ENCODE measurements at places on chromosomes 5 and 9.

GRCh38 chr9:22111176-22111953 lies 102.3 kb upstream of the CDKN2B start:
- no peak for DNase-seq

DNA sequence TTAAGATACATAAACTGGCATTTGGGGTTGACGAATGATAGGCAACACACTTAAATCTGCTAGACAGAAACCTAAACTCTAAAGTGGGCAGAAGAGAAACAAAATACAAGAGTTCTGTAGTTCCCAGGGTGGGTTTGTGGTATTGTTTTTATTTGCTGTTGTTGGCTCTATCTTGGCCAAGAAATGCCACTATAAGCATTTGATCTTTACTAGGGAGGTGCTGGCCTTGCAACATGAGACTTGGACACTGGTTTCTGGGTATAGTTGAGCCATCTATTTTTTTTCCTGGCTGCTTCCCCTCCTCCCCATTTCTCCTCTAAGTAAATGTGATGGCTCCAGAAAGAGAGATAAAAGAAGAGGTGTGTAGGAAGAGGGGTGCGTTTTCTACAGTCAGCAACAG lies 251.2 kb downstream of the SLIT3 start:
- no peak for DNase-seq

DNA sequence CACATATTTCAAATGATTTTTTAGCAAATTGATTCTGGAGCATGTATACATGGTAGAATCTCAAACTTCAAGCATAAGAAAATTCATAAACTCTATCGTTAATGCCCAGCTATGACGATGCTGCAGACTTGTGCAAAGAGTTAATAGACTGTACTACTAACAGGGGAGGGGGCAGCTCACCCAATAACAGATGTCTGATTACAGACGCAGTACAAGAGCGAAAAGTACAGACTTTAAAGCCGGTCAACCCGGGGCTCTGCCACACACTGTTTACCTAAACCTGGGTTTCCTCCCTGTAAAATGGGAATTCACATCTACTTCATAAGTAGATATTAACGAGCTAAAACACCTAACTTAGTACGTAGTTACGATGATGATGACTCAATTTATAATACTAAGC lies 651 bp downstream of the TRIM23 start:
- no peak for DNase-seq

DNA sequence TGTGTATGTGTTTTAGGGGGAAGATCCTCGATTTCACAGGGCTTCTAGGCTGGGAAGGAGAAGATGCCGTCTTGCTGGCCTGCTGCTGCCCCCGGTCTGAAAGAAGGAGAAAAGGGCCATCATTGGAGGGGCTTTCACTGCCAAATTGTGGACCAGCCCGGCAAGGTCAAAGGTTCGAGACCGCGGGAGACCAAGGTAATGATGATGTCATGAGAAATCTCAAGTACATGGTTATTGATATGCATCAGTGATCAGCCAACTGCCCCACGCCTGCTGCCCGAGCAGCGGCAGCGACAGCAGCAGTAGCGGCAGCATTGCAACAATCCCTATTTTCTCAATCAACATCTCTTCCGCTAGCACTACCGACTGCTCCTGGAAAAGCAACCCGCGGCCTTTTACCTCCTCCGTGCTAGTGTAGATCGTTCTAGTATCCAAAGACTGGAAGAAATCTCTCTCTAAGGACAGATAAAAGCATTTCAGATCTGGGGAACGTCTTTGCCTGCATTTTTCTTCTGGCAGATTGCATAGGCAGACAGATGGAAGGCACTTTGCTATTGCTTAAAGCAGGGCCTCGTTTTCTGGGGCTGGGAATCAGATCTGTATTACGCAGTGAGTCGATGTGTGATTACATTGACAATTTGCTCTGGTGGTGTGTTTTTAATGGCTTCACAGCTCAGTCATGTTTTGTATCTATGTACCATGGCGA lies 215.3 kb downstream of the MEF2C start:
- DNase-seq: no peak

DNA sequence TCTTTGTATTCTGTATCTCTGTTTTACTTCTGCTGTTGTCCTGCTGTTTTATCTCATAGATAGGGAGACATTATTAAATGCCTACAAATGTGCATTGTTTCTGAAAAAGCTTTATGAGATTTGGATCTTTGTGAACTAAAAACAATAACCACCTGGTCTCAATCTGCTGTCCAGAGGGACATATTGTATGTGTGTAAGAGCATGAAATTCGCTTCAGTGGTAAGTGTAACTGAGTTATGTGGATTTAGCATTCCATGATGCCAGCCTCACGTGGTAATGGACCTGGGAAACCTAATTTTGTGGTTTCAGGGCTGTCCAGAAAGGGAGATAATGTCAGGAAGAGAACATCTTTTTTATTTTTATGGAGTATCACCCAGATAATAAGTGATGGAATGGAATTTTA lies 119.3 kb downstream of the GDNF start:
- no peak for DNase-seq

GRCh38 chr9:14211564-14211963 lies 102.4 kb downstream of the NFIB start:
- no peak for DNase-seq

DNA sequence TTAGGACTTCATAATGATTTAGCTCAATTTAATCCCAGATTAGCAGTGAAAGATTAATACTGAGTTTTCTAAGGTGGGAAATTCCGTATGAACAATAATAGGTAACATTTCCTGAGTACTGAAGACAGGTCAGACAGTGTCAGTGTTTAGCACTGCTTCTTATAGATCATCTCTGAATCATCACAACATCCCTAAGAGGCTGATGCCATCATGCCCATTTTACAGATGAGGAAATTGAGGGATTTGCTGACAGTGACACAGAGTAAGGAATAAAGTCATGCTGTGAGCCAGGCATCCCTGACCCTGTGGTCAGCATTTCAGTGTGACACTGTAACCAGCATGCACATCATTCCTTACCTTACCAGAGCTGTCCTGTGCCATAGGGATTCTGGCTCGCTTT lies 44.5 kb downstream of the DAPK1 start:
- no peak for DNase-seq

DNA sequence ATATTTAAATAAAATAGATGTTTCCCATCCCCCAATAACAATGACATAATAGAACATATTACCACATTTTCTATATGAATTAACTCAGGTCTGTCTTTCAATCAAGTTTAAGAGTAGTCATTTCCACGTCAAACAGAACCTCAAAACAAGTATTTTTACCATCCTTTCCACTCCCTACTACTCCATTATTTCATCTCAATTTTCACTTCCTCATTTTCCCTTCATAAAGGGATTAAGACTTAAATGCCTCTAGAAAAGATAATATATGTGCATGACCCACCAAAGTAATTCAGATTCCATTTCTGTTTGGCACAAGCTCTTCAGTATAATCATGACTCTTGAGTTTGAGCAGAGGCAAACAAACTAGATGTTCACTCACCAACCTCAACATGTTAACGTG lies 40.4 kb downstream of the ELOVL7 start:
- DNase-seq: no peak

- DNase-seq: no peak
These were observed 111.8 kb downstream of the WDR70 start for GRCh38 chr5:37490931-37491330.

Data from stimulated activated CD4-positive, alpha-beta T cell treated with anti-CD3 and anti-CD28 coated beads, Interleukin-4, amount 100 ng/mL, for 48 hours (primary cell).